Caki2 (cell line): ENCODE measurements at places on chromosomes 4 and X.

GRCh38 chr4:185734214-185734613 lies 77.8 kb downstream of the SORBS2 start:
- no peak for DNase-seq

- no peak for DNase-seq
Measured at GRCh38 chrX:12149670-12150407, 11.6 kb downstream of the FRMPD4 start.

DNA sequence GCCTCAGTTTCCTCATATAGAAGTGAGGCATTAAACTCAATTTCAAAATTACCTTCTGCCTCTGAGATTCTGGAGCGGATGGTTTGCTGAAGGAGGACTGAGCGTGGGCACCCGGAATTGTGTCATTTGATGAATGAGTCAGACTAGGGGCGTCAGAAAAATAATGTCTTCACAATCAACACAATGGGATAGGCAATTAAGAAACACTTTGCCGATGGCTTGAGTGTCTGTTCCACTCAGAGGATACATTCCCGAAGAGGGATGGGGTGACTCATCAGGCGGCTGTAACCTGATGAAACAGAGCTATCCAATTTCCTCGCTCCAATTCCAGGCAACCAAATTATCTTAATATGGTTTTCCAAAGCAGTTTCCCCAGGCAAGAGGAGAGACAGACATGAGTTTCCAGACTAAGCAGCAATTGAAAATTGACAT lies 1.2 kb upstream of the CHRNA9 start:
- DNase-seq = peak; percentile 61

- DNase-seq = no peak
Measured at GRCh38 chrX:37754516-37754915, 25.3 kb upstream of the CYBB start.

- DNase-seq = peak; percentile 54
Measured at GRCh38 chr4:168604496-168605373, 107.9 kb downstream of the PALLD start.

GRCh38 chr4:124947622-124948265 lies 235.2 kb upstream of the ANKRD50 start:
- no peak for DNase-seq

GRCh38 chrX:3461397-3462165 lies 115.1 kb upstream of the MXRA5 start:
- DNase-seq = peak; percentile 54

GRCh38 chrX:46400530-46401443 lies 144.4 kb downstream of the ZNF674 start:
- DNase-seq = no peak

DNA sequence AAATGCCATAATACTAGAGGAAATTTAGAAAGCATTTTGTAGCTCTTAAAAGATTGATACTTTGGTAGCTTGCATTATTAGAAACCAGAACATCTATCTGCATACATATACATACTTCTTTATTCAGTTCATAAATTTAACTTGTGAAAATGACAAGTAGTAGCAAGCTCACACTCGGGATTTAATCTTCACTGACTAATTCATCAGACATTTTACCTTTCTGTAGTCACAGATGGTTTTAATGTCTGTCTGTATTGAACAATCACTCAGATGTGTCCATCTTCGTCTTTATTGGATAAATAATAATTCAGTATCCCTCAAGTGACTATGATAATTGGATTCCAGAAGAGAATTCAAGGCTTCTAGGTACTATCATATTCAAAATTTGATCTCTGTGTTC lies 232.3 kb downstream of the TENM3 start:
- DNase-seq = no peak

- DNase-seq = peak; percentile 12
Measured at GRCh38 chr4:118774989-118775388, 60.9 kb downstream of the SEC24D start.

DNA sequence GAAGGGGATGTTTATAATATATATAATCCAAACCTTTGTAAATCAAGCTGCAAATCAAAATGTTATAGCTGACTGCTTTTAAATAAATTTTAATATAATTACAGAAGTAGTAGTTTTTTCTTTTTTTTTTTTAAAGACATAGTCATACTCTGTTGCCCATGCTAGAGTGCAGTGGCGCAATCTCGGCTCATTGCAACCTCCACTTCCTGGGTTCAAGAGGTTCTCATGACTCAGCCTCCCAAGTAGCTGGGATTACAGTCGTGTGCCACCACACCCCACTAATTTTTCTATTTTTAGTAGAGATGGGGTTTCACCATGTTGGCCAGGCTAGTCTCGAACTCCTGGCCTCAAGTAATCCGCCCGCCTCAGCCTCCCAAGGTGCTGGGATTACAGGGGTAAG lies 178.7 kb downstream of the FBXW7 start:
- DNase-seq = no peak

DNA sequence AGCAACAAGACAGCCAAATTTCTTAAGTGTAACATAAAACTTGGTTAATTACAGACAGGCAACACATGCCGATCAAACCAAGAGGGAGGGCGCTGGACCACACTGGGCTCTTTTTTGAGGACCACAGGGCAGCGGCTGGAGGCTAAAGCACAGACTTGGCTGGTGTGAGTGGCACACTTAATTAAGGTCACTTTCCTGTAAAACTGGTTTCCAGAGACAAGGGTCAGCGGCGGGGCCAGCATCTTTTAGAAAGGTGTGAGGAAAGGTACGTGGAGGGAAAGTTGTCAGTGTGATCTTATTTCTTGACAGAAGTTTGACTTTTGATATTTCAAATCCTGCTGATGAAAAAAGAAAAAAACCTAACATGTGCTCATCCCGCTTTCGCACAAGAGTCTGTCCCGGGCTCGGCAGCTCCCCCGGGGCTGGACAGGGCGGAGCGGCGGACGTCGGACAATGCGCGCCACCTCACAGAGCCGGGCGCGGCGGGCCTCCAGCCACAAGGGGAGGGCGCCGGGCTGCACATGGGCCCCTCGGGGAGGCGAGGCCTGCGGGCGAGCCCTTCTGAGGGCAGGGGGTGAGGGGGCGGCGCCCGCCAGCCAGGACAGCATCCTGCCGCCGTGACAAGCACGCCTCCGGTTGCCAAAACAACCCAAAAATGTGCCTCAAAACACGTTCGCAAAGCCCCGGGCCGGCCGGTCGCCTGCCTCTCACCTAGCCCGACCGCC lies 660 bp upstream of the HSPA4L start:
- DNase-seq = no peak

DNA sequence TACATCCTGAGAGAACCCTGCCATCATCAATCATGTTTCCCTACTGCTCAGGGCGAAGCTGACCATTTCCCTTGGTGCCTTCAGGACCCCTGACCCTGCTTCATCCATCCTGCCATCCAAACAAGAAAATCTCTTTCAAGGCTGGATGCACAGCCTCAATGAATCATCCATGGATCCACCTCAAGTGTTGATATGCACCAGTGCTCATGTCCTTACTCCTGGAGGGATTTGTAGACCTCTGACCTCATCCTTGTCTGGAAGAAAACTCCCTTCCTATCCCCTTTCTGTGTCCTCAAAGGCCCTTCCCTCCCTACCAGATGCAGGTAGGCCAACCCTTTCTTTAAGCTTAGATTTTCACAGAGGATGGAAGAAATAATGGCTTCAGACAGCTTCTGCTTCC lies 24.6 kb downstream of the BEX3 start:
- peak; percentile 66 for DNase-seq

GRCh38 chr4:40240040-40240653 lies 43.3 kb downstream of the RHOH start:
- no peak for DNase-seq

DNA sequence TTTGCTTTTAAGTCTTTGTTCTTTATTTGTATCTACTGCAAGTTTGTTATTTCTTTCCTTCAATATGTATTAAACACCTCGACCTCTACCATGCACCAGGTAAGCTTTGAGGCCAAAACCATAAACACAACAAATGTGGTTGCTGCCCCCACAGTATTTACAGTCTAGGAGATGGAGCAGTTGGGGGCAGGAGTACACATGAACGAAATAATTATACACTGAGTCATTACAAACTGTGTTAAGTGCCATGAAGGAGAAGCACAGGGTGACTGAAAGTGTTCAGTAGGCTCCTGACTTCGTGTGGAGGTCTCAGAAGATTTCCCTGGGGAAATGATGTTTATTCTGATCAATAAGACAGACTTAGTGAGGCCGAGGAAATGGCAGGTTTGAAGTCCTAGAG lies 30.3 kb downstream of the SLC25A43 start:
- no peak for DNase-seq

DNA sequence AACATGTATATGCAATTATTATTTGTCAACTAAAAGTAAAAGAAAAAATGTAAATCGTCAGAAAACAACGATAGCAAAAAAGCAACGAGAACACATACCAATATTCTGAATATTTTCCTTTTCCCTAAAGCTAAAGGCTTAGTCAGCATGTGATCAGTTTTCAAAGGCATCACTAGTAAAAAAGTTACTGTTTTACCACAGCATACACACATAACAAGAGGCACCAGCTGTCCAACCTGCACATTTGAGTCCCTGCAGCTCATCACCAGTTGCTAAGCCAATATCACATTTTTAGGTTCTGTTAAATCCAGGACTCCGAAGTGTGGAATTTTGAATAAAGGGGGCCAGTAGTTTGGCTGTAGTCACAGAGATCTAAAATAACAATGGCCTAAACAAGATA lies 203.8 kb downstream of the ADGRA3 start:
- DNase-seq = no peak

DNA sequence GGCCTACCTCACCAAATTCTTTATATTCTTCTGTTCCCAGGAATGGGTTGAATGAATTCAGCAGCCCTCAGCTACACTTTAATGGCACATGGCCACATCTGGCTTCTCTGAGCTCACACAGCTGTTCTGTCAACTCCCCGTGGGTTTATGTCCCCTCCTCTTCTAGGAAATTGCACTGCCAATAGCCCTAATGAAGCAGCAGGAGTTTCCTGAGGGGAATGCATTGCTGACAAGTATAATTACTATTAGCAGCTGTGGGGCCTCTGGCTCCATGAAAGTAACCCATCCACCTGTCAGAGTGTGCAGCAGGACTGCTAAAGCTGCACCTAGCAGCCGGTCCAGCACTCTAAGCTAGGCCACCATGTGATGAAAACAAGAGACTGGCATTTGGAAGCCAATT lies 50.3 kb downstream of the FTHL17 start:
- DNase-seq = no peak

- DNase-seq = no peak
Measured at GRCh38 chrX:133854290-133854689, 131.1 kb downstream of the GPC3 start.

GRCh38 chrX:19743386-19743785 lies 144.0 kb downstream of the SH3KBP1 start:
- no peak for DNase-seq

GRCh38 chr4:137861682-137862081 lies 329.4 kb upstream of the PCDH18 start:
- DNase-seq = no peak

GRCh38 chr4:57985161-57985560 lies 875.0 kb upstream of the IGFBP7 start:
- no peak for DNase-seq

- no peak for DNase-seq
Measured at GRCh38 chrX:148850631-148851030, 350.2 kb downstream of the AFF2 start.

DNA sequence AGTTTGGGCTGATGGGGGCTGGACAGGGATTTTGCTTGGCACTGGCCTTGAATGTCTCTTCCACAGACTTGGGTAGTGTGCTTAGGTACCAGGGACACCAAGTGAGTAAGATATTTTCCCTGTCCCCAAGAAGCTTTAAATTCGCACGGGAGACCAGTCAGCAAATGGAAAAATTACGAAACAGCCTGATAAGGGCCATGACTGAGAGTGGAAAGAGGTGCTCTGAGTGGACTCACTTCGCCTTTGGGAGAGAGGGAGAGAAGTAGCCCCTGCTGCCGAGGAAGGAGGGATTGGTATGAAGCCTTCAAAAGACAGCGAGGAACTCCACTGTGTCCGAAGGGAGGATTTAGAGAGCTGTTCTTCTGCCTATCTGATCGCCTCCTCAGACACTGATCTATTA lies 2.6 kb downstream of the LSM6 start:
- DNase-seq = no peak

DNA sequence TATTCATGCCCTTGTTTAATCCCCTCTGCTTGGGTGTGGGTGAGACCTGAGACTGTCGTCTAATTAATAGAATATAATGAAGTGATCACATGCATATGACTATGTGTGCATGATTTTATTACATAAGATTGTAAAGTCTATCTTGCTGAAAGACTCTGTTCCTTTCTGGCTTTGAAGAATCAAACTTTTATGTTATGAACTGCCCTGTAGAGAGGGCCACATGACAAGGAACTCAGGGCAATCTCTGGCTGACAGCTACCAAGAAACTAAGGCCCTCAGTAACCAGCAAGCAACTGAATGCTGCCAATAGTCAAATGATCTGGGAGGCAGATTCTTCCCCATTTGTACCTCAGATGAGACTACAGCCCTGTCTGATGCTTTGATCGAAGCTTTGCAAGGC lies 13.5 kb downstream of the TSPAN7 start:
- no peak for DNase-seq

- no peak for DNase-seq
Measured at GRCh38 chrX:13050151-13050550, 5.7 kb upstream of the FAM9C start.

DNA sequence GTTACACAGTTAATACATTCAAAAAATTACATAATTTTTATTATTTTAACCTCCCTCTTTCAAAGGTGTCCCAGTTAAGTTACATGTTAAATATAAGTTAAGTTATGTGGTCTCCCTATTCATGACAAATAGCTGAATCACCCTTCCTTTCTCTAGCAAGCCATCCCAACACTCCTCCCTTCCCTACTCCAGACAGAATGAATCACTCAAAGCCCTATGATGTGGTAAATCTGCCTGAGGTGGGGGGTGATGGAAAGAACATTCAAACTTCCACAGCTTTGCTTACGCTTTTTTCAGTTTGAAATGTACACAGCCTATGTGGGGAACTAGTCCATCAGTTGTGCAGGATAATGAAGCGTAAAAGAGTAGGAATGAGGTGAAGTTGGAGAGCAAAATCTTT lies 90.2 kb downstream of the CXCL13 start:
- DNase-seq = peak; percentile 80

GRCh38 chr4:99586797-99587196 lies 12.2 kb downstream of the MTTP start:
- no peak for DNase-seq

- peak; percentile 43 for DNase-seq
Measured at GRCh38 chr4:74366367-74366911, 1.5 kb downstream of the EREG start.

DNA sequence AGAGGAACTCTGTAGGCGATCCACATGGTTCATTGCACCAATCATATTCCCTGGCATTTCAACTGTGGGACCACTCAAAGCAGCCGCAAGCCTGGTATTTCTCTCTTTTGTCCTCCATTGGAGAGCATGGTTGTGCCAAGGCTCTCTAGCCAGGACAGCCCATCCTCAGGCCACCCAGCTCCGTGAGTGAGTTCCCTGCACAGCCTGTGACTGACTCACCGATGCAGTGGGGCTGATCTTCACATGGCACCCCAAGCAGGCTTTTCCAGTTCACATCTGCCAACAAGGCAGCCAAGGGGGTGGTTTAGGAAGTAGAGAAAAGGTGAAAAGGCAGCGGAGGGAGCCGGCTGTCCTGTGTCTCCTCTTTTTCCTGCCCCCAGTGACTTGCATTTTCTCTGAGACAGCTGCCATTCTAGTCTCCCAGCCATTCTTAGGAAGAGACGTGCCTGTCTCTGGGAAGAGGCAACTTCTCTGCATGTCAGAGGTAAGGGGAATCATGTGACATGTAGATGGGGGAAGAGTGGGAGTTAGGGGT lies 69.2 kb downstream of the MID1IP1 start:
- no peak for DNase-seq

GRCh38 chr4:15881820-15882219 lies 56.7 kb downstream of the FGFBP1 start:
- no peak for DNase-seq
